ENCODE measurements at places on chromosomes 1 and 21. TPM values are rescaled to one million over a fixed set of nuclear protein-coding genes. Genes with fewer than 3 reads are reported as not detected.

DNA sequence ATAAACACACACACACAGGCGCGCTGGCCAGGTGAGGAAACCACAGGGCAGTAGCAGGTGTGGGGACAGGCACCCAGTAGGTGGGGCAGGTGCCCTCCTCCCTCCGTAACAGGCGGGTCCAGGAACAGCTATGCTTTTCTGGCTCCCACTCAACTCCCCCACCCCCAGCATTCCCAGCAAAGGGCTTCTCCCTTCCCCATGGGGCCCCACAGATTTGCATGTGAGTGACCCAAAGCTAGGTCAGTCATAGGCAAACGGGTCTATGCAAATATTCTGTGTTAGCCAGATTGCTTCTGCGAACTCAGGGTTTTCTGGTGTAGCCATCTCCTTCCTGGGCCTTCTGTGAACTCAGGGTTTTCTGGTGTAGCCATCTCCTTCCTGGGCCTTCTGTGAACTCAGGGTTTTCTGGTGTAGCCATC lies 114.2 kb downstream of the SIK1 start:
- DNase-seq: no peak

GRCh38 chr1:98325646-98326440 lies 335.7 kb upstream of the SNX7 start:
- DNase-seq: no peak

- DNase-seq: no peak
Observed at GRCh38 chr1:63103682-63104081, 218.7 kb upstream of the FOXD3 start.

- no peak for DNase-seq
Observed at GRCh38 chr1:200038325-200038980, 10.9 kb downstream of the NR5A2 start.

- DNase-seq: no peak
Observed at GRCh38 chr21:35770101-35770945, 290.0 kb downstream of the SETD4 start.

The FCRL5 gene
- 0.09 TPM for total RNA-seq

DNA sequence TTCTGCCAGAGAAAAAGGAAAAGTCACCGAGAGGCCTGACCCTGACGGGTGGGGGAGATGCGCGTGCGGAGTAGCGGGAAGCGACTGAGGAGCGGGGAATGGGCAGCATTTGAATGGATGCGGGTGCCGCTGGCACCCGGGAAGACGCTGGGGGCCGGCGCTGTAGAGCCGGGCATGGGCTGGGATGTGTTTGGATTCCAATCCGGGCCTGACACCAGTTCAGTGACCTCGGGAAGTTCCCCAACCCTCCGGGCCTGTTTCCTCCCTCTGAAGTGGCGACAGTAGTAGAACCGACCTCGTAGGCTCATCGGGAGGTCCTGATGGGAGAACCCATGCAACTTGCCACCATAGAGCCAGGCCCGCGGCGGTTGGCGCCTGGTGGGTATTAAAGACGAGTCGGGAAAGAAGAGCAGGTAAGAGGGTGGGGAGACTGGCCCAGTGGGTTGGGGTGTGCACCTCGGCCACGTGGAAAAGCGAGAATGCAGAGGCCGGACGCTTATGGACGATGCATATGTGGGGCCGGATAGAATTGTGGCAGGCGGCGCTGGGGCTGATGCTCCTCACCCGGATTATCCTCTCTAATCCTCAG lies 642 bp upstream of the SLC16A1 start:
- DNase-seq: peak; percentile 38

- DNase-seq: no peak
Observed at GRCh38 chr1:37484325-37485051, 10.1 kb downstream of the ZC3H12A start.

The METTL25B gene
- 100 TPM for total RNA-seq

GRCh38 chr1:92949937-92950817 lies 11.1 kb downstream of the DIPK1A start:
- no peak for DNase-seq

GRCh38 chr21:35026153-35026500 lies 23.0 kb downstream of the RUNX1 start:
- no peak for DNase-seq

GRCh38 chr1:203669739-203670138 lies 43.1 kb downstream of the ATP2B4 start:
- no peak for DNase-seq

The IVL gene
- total RNA-seq: not detected

The OR2G6 gene
- not detected for total RNA-seq

DNA sequence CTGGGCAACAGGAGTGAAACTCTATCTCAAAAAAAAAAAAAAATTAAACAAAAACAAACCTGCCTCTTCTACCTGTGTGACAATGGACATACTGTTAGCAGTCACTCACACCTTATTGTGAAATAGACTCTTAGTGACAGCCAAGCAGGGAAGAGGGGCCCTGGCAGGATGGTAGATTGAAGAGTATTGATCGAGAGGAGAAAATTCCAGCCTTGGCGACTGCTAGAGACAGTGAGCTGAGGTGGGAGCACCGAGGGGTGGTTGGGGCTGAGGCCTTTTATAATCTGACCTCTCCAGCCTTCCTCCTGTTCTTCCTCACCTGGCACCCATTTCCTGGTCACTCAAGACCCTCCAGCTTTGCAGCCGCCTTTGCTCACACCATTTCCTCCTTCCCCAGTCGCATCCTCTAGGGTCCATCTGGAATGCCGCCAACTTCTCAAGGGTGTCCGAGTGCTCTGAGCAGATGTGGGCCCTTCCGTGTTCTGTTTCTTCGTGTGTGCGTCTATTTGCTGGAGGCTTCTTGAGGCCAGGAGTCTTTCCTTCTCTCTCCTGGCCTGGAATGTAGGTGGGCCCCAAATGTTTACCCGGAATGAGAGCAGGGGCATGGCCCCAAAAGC lies 196.9 kb upstream of the TMEM51 start:
- no peak for DNase-seq

- no peak for DNase-seq
Observed at GRCh38 chr1:40553017-40553416, 21.6 kb downstream of the ZNF684 start.

The RAB3B gene
- 0.12 TPM for total RNA-seq

- peak; percentile 67 for DNase-seq
Observed at GRCh38 chr1:244599937-244600350, 53.0 kb upstream of the DESI2 start.

GRCh38 chr1:1345860-1346500 lies 3.2 kb downstream of the DVL1 start:
- no peak for DNase-seq

The BEST4 gene
- total RNA-seq: 2.5 TPM

The MMEL1 gene
- total RNA-seq: 1.5 TPM

The KRTAP20-2 gene
- not detected for total RNA-seq

GRCh38 chr21:15549671-15550070 lies 180.1 kb upstream of the USP25 start:
- no peak for DNase-seq

The ASTN1 gene
- not detected for total RNA-seq

- DNase-seq: no peak
Observed at GRCh38 chr1:60813071-60813470, 269.3 kb upstream of the NFIA start.

The DHRS3 gene
- 65.3 TPM for total RNA-seq

GRCh38 chr1:220386494-220387195 lies 114.4 kb upstream of the RAB3GAP2 start:
- DNase-seq: no peak

GRCh38 chr1:46797696-46798470 lies 963 bp upstream of the CYP4B1 start:
- no peak for DNase-seq

- DNase-seq: no peak
Observed at GRCh38 chr1:46137916-46138315, 5.5 kb upstream of the PIK3R3 start.

The C1orf115 gene
- total RNA-seq: 1.00 TPM

The LCE6A gene
- not detected for total RNA-seq

DNA sequence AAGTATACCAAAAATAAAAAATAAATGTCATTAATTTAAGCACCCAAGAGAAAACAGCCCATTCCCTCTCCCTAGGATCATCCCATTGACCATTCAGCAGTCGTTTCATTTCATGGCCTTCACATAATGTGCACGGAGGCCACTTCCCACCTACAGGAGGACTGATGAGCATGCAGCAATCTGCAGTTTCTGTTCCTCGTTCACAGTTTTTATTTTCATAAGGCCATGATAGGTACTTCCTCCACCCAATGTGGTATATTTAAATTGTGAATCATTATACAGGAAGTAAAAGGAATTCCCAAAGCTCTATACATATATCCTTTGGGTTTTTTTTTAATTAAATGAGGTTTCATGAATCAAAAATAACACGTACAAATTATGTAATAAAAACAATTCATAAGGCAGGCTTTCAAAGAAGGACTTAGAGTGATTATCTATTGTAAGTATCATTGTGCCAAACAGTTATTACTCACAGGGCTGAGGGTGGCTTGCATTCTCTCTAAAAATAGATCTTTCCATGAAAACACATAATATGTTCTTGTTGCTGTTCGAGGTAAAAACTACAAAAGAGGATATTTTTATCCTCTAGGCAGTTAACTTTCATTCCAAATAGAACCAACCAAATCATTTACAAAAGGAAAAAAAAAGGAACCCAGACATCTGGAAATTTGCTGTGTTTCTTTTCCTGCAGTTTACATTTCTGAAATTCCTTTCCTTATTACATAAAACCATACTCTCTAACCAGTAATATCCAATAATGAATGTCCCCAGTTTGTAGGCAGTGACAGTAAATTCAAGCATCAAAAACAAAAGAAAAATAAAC lies 27.5 kb upstream of the SLC44A3 start:
- DNase-seq: no peak

GRCh38 chr1:19423130-19423529 lies 62.2 kb downstream of the CAPZB start:
- DNase-seq: no peak

DNA sequence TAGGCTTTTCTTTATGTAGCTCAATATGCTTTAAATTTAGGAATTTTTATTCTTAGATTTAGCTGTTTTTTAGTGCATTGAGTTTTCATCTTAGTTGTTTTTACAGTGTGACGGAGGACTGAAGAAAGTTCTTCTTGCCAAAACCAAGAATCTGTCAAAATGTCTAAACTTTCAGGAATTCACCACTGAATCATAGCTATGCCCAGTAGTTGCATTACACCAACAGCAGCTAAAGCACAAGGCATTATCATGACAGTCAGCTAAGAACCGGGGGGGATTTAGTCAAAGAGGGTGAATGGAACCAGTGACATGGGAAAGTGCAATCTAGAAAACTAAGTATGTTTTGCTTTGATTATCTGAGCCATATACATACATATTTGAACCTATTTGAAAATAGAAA lies 6.5 kb upstream of the C1orf146 start:
- no peak for DNase-seq

DNA sequence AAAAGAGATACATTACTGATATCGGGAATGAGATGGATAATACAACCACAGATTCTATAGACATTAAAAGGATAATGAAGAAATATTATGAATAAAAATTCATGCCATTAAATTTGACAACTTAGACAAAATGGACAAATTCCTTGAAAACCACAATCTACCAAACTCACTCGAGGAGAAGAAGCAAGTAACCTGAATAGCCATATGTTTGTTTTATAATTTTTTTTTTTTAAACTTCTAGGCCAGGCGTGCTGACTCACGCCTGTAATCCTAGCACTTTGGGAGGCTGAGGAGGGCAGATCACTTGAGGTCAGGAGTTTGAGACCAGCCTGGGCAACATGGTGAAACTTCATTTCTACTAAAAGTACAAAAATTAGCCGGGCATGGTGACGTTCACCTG lies 327.9 kb downstream of the VAV3 start:
- no peak for DNase-seq

The PAQR6 gene
- total RNA-seq: 9.6 TPM

The SSX2IP gene
- total RNA-seq: 13.8 TPM

The AGL gene
- total RNA-seq: 21.8 TPM

- DNase-seq: no peak
Observed at GRCh38 chr1:80994038-80994437, 806.7 kb upstream of the ADGRL2 start.

DNA sequence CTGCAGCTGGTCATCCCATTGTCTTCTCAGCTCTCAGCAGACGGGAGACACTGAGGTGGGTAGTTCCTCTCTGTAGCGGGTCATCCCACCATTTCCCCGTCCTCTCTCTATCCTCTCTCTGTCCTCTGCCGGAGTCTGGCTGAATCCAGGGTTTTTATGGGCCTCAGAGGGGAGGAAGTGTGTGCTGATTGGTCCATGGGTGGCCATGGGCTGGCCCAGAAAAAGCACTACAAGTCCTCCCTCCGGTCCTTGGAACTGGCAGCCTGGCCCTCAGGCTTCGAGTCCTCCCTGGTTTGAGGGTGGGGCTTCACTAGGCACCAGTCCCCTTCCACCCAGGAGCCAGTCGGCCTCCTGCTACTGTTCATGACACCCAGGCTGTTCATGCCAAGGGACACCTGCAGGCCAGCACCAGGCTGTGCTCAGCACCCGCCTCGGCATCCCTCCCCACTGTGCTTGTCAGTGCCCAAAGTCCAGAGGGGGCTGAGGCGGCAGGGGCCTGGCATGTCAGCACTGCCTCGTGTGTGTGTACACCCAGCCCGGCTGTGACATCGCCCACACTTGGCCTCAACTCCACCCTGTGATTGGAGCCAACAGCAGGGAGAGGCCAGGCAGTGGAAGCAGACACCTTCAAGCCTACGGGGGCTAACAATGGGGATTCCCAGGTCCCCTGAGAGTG lies 23.0 kb upstream of the LRRC8C start:
- peak; percentile 64 for DNase-seq

The TNFRSF18 gene
- total RNA-seq: 245 TPM

The SLC45A3 gene
- 0.70 TPM for total RNA-seq

GRCh38 chr1:2473198-2473597 lies 2.9 kb upstream of the PLCH2 start:
- no peak for DNase-seq

GRCh38 chr1:107187399-107187798 lies 46.6 kb downstream of the NTNG1 start:
- no peak for DNase-seq

Measured in activated T-cell treated with anti-CD3 and anti-CD28 coated beads, Interleukin-2, amount 50 U/mL, for 72 hours (primary cell).